AG08396 (cell line): ENCODE measurements at places on chromosomes 6 and 20.
A peak's percentile ranks its signal among the peaks of the same experiment; 100 is the strongest.

- no peak for DNase-seq
Measured at GRCh38 chr6:34049395-34050342, 96.2 kb downstream of the GRM4 start.

DNA sequence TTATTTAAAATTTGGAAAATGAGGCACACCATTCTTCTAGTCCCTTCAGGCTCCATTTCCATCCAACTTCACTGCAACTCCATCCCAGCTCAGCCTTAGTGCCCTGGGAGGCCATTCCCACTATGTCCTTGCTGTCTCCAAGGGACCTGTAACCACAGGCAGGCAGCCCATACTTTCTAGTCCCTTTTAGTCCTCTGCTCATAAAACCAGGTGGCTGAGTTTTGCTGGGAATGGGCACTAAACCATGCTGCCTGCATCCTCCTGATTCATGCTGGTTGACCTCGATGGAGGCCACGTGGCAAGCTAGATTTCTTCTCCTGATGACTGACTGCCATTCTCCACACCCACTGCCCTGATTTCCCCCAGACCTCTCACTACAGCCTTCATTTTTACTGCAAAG, 27.5 kb upstream of the MYMX start:
- DNase-seq, result peak; percentile 1

DNA sequence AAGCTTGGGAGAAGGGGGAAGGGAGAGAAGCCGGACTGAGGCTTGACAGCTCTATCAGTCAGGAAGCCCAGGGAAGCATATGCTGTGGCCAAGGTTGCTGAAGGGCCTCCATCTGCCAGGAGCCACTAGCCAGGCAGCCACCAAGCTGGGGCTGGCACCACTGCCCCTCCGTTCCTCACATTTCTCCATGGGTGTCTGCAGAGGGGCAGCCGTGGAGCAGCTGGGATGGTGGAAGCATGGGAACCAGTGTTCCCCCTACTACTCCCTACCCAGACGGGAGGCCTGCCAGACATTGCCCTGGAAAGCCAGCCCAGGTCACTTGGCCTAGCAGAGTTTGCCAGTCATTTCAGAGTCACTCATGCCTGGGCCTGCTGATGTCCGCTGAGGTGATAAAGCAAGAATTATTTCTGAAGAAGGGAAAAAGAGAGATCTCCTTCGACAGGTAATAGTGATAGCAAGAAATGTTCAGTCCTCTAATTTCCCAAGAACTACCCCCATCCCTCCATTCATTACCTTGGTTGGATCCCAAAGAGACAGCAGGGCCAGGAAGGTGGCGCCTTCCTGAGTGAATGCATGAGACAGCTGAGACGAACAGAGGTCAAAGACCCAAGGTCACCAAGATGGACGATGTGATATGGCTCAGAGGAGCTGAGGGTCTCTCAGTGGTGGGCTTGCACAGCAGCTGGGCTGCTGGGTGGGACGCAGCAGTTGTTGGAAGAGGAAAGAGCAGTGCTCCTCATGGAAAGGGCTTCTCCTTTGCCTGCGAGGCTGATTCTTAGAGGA, 21.9 kb downstream of the SNPH start:
- no peak for DNase-seq

GRCh38 chr20:35314816-35315631, 22.8 kb upstream of the FAM83C start:
- no peak for DNase-seq

- DNase-seq, result no peak
Measured at GRCh38 chr20:13238001-13238653, 17.1 kb downstream of the ISM1 start.
